ENCODE measurements at places on chromosomes 2 and 18.

DNA sequence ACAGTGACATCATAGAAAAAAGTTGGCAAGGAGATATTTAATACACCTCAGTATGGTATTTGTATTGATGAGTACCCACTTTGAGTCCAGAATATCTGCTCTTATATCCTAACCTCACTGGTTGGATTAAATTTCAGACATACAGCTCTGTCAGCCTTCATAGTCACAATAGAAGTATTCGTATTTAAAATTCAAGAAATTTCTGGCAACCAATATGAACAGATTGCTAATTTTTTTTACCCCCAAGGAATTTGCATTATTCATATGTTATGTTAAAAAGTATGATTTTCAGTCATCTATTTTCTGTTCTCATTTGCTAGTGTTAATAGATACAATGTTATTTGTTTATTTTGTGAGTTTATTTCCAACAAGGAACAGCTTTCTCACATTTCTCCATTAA lies 1306.8 kb upstream of the NXPH2 start:
- DNase-seq = no peak

GRCh38 chr2:222708274-222708710 lies 36.8 kb downstream of the MOGAT1 start:
- DNase-seq = peak; percentile 79

GRCh38 chr2:97747285-97747684 lies 33.9 kb downstream of the ZAP70 start:
- no peak for DNase-seq

- no peak for DNase-seq
These were observed 83.7 kb downstream of the TTC32 start for GRCh38 chr2:19818039-19818438.

DNA sequence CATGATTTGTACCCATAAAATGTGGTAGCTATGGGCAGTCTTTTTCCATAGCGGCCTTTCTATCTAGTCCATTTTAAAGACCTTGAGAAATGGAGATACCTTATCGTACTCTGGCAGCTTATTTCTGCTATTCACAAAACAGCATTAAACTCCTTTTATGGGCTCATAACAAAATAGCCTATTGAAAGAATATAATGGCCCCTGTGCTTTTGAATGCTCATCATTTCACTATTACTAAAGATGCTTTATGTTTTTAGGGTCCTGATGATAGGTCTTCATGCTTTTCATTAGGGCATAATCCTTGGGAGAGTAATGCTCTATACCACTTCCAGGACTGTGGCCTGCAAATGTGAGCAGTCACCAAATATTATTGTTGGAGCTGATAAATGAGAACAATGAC lies 7.3 kb upstream of the TMEM178A start:
- no peak for DNase-seq

- no peak for DNase-seq
These were observed 630.1 kb upstream of the PIK3C3 start for GRCh38 chr18:41324934-41325333.

DNA sequence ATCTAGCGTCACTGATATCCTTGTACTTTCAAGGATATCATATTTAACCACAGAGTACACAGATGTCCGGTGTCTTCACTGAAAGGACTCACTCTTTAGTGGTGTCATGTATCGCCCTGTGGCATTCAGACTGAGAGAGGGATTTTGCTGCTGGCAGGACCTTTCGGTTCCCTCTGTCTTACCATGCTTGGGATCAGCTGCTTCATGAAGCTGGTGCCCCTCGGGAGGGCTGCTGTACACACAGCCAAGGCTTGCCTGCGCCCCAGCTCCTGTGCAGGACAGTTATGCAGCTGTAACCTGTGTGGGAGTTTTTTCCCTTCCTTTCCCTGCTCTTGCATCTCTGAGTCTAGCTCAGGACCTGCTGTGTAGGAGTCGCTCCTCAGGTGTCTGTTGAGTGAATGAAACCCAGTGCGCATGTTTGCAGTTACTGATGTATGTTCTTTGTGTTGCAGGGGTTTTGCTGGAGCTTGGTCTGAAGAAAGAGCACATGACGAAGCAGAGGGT lies 64.4 kb downstream of the GREB1 start:
- DNase-seq = no peak

DNA sequence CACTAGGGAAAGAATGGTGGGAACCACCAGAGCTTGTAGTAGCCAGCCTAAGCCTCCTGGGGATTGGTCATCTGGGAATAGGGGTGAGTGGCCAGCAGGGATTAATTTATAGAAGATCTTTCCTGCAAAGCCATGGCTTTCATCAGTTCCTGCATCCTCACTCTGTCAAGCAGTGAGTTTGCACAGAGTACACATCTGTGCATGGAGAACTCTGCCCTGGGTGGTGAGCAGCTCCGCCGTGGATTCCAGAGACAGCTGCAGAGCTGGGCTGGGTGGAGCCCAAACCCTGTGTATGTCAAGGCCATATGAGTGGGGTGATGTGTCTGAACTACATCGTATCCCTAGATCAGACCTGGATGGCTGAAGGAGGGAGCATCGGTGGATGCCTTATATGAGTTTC lies 182.2 kb downstream of the GLI2 start:
- DNase-seq = no peak

DNA sequence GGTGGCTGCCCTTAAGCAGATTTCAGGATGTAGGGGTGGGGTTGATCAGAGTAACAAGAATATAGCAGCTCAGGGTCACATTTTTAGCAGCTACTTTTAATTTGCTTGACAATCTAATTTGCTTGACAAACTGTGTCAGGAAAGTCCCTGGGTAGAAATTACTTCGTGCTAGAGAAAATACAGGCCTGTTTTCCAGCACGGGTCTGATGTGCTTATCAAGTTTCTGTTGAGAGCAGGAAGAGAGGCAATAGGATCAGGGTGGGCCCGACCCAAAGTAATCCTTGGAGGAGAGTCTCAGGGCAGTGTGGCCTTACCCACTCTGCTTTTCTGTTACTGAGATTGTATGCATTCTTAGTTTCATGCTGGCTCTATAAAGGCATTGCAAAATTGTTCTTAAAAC lies 221.5 kb downstream of the TSN start:
- no peak for DNase-seq

- DNase-seq = no peak
These were observed 16.8 kb upstream of the SLC1A4 start for GRCh38 chr2:64972426-64972825.

GRCh38 chr2:166516712-166517303 lies 22.8 kb upstream of the SCN7A start:
- DNase-seq = no peak

DNA sequence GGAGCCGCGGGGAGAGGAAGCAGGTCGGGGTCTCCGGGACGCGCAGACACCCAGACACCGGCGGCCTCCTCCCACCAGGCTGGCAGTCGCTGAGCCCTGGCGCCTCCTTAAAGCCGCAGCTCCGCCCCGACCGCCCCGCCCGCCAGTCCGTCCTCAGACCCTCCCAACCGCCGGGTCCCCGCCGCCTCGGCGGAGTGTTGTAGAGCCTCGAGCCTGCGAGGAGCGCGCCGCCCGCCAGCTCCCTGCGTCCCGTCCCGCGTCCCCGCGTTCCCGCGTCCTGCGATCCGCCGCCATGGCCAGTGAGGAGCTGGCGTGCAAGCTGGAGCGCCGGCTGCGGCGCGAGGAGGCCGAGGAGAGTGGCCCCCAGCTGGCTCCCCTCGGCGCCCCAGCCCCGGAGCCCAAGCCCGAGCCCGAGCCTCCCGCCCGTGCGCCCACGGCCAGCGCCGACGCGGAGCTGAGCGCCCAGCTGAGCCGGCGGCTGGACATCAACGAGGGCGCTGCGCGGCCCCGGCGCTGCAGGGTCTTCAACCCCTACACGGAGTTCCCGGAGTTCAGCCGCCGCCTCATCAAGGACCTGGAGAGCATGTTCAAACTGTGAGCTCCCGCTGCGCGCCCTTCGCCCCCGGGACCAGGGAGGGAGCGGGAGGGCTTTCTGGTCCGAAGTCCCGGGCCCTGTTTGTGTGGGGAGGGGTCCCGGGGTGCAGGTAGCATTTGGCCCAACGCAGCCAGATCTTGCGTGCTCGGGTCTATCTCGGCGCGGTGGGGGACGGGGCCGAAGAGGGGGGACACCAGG lies at the start of gene EFHD1:
TSS of gene EFHD1 (plus strand) at position 192 of the 793 bp plus-strand sequence. CDS start at position 293, 101 bp downstream.
- peak; percentile 48 for DNase-seq

- DNase-seq = no peak
These were observed 81.7 kb upstream of the SEC11C start for GRCh38 chr18:59057969-59058368.

DNA sequence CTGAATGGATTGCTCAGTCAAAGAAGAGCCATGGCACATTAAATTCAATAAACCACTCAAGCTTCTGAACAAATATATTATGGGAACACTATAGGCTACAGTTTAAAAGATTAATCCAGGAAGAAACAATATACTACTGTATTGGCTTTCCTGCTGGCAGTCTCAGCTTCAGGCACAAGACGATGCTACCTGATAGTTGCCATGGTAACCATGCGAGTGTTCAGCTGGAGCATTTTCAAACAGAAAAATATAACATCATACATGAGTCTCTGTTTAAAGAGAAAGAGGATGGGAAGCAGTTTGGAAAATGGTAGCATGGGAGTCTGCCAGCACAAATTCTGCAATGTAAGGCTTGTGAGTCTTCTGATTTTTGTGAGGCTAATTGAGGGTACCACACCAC lies 65.9 kb upstream of the CPO start:
- DNase-seq = no peak

DNA sequence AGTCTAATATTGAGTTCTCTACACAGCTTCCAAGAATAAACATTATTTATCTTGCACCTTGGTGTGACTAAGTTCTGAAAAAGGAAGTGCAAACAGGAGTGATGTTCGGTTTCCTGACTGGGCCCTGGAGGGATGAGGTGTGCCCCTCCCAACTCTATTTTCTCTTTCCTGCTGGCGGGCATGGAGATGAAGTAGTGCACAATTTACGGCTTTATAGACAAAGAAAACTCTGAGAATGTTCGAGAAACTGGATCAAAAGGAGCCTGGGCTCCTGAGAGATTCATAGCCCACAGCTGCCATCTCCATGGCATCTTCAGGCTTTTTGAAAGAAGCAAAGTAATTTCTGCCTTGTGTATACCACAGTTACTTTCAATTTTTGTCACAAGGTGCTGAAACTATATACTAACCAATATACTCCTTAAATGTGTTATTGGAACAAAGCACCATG lies 22.3 kb downstream of the LRATD1 start:
- no peak for DNase-seq

GRCh38 chr18:46148810-46149209 lies 44.6 kb downstream of the HAUS1 start:
- peak; percentile 67 for DNase-seq

DNA sequence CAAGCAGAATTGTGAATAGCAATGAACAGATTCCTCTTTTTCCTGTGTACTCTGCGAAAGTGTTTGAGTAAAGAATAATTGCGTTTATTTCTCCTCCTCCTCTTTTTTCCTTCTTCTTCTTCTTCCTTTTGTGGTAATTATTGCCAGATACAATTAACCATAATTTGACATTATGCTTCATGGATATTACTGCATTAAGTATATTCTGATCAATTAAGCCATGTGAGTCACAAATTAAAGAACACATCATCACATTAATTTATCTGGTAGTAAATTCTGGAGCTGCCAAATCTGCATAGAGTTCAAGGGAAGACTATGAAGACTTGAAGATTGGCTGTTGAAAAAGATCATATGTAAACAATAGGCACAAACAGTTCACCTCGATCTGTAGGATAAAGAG lies 72.9 kb upstream of the TFPI start:
- DNase-seq = no peak

DNA sequence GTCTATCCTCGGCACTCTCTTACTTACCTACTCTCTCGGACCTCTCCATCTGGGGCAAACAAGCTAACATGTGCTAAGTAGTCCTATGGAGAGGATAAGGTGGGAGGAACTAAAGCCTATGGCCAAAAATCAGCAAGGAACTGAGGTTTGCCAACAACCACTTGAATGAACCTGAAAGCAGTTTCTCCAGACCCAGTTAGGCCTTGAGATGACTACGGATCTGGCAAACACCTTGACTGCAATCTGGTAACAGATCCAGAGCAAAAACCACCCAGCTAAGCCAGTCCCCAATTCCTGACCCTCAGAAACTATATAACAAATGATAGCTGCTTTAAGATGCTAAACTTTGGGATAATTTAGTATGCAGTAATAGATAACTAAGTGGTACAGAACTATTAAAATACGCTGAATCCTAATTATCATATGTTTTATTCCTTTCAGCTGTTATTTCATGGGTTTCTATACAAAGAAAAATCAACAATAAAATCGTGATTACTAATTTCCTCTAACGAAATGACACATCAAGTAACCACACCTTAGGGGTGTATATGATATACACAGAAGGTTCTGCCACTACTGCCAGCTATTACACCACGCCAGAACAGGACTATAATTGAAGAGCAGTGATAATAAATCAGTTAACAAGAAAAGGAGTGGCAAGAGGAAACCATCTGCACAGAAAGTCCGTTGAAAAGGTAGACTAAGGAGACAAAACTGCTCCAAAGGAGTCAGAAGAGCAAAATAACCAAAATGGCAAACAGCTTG lies 3.2 kb downstream of the FARSB start:
- no peak for DNase-seq

GRCh38 chr18:49625021-49625691 lies 63.3 kb downstream of the LIPG start:
- DNase-seq = no peak

Data from activated CD4-positive, alpha-beta T cell treated with anti-CD3 and anti-CD28 coated beads, Interleukin-2, amount 10 ng/mL, durations not matched to agents 7 days and 5 days (primary cell).